Spinal cord (tissue), 10 donors: ENCODE measurements at places on chromosomes 6 and 20. TPM values are rescaled to one million over a fixed set of nuclear protein-coding genes. Genes with fewer than 3 reads are reported as not detected.
A peak's percentile ranks its signal among the peaks of the same experiment; 100 is the strongest.

DNA sequence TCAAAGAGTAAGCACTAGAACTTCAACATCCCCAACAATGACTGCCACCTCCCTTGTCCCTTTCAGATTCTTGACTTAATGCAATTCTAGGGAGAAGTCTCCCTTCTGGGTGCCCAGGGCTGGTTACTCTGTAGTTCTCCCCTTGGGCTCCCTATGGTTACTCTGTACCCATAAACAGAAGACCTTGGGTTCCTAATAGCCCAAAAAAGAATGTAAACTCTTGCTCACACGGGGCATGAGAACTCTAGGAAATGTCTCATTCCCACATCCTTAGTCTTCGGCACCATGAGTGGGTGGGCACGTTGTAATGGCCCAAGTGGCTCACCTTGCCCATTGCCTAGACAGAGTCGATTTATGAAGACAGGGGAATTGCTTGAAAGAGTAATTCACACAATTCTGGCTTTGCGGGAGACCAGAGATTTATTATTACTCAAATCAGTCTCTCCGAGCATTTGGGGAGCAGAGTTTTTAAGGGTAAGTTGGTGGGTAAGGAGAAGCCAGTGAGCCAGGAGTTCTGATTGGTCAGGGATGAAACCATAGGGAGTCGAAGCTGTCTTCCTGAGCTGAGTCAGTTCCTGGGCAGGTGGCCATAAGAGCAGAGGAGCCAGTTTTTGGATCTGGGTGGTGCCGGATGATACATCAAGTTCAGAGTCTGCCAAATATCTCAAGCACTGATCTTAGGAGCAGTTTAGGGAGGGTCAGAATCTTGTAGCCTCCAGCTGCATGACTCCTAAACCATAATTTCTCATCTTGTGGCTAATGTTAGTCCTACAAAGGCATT, 61.2 kb upstream of the SIRPG start:
- peak; percentile 24 for DNase-seq

DNA sequence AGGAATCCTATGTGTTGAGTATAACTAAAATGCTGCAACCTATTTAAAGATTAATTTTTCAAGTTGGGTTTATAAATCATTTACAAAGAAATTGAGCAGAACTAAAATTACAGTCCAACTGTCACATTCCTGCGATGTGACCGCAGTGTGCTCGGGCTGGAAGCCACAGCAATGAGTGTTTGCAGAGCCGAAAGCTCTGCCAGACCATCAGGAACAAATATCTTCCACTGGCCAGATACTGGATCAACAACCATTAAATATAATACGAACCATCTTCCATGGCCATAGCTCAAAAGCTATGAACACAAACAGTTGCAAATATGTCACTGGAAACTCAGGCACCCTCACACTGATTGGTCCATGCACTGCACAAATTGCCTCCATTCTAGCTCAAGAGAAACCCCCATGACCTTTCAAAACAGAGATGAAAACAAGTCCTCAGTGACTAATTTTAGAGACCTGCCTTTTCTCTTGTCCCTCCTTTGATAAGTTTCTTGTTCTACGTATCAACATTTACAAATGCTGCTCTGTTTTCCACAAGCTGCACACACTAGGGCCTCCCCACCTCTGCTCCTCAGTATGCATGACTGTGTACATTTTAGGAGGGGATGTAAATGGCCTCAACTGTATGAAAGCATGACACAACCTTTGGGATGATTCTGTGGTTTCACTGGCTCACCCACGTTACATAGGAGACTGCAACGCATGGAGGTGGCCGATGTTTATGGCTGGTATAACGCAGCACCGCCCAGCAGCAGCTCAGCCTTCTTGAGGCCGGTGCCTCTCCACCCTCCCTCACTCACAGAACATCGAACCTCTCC, 171.7 kb downstream of the WDR27 start:
- no peak for DNase-seq

Gene DDX43
- 0.59 TPM for total RNA-seq

Gene HLA-DOA
- 4.6 TPM for total RNA-seq

Gene MTFR2
- total RNA-seq = 0.69 TPM

DNA sequence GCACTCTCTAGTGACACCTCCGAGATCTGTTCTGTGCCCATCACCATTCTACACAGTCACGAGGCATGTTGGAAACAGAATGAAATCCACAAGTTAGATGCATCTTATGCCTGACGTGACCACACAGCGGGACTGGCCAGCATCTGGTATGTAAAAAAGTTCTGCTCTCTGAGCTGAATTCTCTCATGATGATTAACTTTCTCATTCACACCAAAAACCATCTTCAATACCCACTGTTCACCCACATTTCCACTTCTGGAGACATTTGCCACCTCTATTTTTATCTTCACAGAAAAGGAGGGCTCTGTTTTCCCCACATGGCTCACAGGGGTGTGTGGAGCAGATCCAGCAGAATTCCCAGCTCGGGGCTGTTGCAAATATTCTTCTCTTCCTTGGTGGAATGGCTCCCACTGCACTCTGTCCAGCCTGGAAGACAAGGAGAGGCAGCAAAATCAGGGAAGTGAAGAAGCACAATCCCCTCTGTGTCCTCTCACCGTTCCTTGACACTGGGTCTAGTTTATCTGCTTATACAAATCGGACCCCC, 303.4 kb downstream of the TAF4 start:
- DNase-seq = no peak

DNA sequence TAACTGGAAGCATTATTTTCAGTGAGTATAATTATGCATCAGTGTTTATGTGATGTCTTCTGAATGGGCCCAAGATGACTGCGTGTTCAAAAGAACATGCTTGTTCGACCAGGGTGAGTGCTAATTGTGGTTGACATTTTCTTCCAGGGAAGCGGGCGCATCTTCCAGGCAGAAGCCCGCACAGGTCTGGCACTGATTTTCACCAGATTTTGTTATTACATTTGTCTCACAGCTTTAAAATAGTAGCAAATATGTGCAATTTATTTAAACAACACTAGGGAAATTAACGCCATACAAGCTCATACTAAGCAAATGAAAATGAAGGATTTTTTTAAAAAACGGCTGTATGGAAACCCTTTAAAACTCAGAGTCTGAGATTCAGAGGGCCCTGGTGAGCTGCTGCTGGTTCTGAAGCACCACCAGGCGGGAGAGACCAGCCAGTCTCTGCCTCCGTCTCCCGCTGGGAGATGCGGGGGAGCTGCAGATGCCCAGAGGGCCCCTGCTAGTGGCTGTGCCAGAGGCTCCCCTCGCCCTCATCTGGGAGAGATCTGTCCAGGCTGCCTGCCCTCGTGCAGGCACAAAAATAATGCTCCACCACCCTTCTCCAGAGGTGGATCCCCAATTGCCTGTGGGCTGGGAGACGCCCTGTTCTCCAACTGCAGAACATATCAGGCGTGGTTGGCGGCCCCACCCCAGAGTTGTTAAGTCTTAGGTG, 297.0 kb downstream of the TAF4 start:
- peak; percentile 43 for DNase-seq
